ENCODE measurements at places on chromosomes 5 and 9.

DNA sequence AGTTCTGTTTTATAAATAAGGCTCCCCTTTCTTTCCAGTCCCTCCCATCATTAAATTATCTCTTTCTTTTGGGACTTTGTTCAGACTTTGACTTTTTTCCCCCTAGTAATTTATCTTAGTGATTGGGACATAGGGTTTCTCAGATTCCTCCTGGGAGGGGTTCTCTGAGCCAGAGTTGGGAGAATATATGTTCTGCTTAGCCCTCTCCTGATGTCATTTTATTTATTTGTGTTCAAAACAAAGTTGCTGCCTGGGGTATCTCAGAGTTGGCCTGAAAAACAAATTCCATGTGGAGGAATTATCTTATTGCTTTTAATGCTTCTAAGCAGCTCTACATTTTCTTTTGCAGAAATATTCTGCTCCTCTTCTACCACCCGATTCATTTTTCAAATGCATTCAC lies 211.0 kb downstream of the PCSK5 start:
- DNase-seq = no peak

DNA sequence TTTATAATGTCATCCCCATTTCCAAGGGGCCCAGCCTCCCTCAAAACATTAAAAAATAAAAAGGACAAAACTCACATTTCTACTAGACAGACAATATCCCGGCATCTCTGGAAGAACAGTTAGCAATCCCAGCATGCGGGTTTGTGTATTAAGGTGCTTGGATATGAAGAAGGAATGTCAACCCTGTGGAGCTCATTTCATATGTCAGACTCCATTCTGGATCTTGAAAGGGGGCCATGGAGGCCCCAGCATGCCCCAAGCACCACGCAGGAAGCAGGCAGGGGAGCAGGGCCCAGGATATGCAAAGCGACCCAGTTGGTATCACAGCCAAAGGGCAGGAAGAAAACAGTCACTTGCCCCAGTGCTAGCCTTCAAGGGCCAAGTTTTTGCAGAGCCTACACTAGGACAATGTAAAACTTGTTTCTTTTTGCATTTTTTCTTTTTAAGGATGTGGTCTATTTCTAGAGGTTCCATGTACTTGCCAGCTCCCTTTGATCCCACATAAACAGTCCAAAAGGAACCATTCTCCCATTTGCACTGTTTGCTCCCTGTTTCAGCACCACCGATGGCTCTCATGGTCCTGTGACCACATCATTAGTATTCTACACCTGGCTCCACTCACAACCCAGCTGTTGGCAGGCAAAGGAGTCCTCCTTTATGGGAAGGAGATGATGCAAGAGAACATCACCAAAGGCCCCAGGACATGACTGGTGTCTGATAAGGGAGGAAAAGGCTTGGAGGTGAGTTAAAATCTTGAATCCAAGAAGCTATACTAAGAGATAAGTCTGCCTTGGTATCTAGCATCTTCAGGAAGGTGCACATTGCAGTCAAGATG lies 58.3 kb downstream of the FGF1 start:
- no peak for DNase-seq

- DNase-seq = no peak
Observed at GRCh38 chr9:79061752-79062616, 509.8 kb upstream of the TLE4 start.

- DNase-seq = no peak
Observed at GRCh38 chr9:98883276-98883675, 60.4 kb upstream of the COL15A1 start.

GRCh38 chr5:164013077-164013670 lies 507.8 kb downstream of the MAT2B start:
- peak; percentile 75 for DNase-seq

- DNase-seq = no peak
Observed at GRCh38 chr9:126497660-126498275, 116.0 kb upstream of the LMX1B start.

DNA sequence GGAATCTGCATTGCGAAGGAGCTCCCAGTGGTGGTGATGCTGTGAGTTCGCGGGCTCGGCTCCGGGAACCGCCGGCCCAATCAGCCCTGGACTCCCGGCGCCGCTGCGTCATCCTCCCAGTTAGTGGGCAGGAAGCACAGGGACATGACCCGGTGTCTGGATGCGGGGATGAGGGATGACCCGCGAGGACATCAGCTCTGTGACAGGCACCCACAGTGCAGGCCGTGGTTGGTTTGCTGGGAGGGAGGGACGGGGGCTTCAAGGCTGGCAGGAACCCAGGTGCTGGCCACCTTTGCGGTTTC lies 996 bp downstream of the NXNL2 start:
- DNase-seq = no peak

DNA sequence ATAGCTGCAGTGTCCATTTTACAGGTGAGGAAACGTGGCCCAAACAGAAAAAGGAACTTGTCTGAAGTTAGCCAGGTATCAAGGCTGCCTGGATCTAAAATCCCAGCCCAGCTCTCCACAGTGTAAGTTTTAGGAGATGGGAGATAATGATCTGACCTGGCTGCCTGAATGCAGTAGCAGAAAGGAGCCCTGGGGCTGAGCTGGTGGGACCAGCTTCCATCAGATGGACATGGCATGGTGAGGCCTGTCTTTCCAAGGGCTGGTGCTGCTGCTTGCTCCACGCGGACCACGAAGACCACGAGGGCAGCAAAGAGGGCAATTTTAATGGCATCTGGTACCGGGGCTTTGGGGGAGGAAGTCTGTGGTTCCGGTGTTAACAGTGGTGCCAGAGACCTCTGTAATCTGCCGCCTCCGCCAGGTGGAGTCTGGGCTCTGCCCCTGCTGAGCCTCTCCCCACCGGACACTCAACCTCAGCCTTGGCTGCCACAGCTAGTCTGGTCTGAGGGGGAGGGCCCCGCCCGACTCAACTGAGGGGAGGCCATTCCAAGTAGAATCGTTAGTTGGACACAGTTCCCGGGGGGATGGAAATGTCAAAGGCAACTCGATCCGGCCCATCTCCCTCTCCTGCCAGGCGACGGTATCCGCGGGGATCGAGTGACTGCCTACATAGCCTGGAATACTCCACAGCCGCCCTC lies 650 bp downstream of the MYORG start:
- DNase-seq = peak; percentile 13

- DNase-seq = peak; percentile 55
Observed at GRCh38 chr5:43231977-43232376, 40.0 kb downstream of the NIM1K start.

- no peak for DNase-seq
Observed at GRCh38 chr9:79559495-79560181, 12.1 kb upstream of the TLE4 start.

- DNase-seq = no peak
Observed at GRCh38 chr5:138128334-138128733, 10.9 kb downstream of the NME5 start.

- DNase-seq = no peak
Observed at GRCh38 chr9:96868709-96869108, 14.4 kb upstream of the ZNF782 start.

GRCh38 chr5:79806741-79807140 lies 117.1 kb downstream of the CMYA5 start:
- DNase-seq = no peak

- no peak for DNase-seq
Observed at GRCh38 chr5:59081693-59082092, 498.8 kb downstream of the RAB3C start.

- peak; percentile 45 for DNase-seq
Observed at GRCh38 chr5:96812851-96813250, 5.1 kb upstream of the ERAP1 start.

- DNase-seq = peak; percentile 59
Observed at GRCh38 chr5:157857816-157858526, 974 bp downstream of the CLINT1 start.

- no peak for DNase-seq
Observed at GRCh38 chr9:82764061-82764668, 298.8 kb downstream of the RASEF start.

DNA sequence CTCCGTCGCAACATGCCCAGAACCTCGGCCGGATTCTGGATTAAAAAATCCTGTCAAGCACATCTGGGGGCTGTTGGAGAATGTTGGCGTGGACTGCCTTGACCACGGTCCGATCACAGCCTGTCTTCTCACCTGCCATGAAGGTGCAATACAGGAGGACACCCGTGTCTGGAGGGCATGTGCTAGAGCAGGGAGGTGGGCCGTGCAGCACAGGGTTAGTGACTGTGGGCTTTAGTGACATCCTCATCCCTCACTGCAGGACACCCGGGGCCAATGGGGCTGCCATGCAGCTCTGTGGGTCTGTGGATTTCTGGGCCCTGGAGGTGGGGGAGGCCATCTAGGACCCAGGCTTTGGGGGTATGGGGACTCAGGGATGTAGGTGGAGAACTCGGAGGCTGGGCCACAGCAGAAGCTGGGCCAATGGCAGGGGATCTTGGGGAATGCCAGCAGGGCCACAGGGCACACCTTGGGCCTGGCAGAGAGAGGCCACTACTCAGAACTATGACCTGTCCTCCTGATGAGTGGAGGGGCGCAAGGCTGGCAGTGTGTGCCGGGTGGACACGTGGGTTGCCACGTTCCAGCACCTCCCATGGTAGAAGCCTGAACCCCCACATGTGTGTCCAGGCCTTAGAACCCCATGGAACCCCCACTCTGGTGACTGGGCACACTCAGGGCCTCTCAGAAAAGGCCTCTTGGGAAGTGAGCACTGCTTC lies 23.3 kb downstream of the ZDHHC11B start:
- DNase-seq = no peak

DNA sequence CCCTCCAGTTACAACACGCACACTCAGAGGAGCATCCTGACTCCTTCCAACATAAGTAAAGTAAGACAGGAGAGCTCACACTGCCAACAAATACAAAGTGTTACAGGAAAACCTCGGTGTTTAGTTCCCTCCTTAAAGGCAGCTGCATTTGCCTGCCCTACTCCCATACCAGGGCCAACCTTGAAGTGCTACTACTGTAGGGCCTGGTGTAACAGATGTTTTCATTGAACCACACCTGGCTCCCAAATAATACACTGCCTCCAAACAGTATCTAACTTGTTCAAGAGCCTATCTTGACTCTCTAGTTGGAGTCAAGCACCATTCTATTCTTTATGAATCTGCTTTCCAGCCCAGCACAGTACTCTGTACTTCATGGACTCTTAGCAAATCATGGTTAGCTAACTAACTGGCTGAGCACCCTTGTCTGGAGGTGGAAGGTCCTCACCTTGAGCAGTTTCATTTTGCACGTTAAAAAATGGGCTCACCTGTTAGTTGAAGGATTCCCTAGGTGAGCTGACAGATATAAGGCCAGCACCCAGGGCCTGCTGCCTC lies 34.6 kb downstream of the TTC39B start:
- DNase-seq = no peak

DNA sequence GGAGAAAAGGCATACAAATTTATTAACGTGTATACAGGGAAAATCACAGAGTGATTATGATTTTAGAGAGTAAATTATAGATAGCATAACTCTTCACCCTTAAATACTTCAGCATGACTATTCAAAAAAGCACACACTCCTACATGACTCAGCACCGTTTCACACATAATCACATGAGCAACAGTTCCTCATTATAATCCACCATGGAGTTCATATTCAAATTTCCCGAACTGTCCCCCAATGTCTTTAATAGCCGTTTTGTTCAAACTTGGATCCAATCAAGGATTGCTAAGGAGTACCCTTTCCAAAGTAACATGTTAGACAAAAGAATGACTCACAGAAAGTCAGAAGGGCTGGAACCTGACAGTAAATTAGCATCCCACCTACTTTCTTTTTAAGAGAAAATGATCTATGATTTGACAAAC lies 32.1 kb downstream of the RAPGEF1 start:
- DNase-seq = peak; percentile 64

DNA sequence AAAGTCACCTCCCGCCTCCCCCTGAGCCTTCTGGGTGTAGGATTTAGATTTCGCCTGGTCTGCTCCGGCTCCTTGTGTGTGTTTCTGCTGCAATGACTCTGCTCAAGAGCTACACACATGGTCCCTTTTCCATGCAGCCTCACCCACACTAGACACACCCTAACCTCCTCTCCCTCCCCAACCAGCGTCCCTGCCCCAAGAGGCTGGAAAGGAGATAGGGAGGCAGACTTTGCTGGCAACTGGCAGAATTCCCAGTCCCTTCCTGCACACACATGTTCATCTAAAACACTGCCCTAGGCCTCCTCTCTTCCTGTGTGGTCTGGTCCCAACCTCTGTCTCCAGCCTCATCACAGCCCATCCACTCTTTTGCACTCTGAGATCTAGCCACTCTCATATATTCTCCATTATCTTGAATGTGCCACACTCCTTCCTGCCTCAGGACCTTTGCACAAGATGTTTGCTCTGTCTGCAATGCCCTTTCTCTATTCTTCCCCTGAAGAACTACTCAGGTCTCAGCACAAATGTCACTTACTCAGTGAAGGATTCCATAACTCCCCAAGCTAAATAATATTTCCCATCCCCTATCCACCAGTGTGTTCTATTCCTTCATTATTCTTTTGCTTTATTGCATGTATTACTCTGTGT lies 253.8 kb downstream of the CDK5RAP2 start:
- no peak for DNase-seq

DNA sequence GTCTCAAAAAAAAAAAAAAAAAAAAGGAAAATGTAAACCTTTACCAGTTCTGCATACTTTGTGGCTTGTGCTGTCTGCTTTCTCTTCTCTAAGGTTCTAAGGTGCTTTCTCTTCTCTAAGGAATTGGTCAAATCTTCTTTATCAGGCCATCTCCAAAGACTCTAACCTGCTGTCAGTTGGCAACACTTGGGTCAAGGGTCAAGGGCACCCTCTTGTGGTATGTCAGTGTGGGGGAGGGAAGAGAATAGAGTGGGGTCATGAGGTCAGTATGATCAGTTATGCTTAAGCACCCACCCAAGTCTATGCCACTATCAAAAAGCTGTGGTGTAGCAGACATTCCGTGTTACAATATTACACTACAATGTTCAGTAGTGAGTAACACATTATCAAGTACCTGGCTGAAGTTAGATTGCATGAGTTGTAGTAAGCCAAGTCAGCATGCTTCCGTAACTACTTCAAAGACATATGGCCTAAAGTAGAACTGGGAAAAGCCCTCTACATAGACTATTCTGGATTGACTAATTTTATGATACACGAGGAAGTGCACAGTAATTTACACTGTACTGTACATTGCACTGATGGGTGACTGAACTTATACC lies 25.0 kb upstream of the CCL28 start:
- DNase-seq = peak; percentile 27

DNA sequence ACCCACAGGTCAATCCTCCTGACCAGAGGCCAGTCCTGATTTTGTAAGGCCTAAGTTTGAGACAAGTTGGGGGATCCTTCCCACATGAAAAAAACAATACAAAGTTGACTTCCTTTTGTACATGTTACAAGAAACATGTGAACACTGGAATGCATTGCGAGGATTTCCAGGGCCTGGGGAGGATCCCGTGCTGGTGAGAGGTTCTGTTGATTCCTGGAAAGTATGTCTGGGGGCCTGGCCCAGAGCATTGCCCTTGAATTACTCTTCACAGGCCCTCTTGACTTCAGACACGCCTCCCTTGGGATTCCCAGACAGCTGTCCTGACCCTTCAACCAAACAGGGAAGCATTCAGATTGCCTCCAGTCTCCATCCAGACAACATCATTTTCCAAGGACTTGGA lies 234.2 kb upstream of the IRX2 start:
- no peak for DNase-seq

DNA sequence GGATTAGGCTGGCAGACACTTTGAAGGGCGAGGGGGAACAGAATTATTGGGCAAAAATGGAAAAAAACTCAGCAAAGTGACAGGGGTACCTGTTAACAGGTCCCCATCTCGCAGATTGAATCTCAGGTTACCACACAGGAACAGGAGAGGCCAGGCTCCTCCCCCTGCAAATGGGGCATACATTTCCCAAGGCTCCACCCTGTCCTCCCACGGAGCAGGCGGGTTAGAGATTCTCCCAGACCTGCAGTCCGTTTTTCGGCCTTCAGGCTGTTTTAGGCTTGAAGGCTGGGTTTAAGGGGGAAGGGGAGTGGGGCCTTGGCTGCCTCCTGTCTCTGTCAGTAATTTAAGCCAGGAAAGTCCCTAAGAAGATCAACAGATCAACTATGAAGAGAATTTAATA lies 42.7 kb downstream of the LRRC70 start:
- DNase-seq = no peak
